ENCODE measurements at places on chromosomes 2 and 18. TPM values are rescaled to one million over a fixed set of nuclear protein-coding genes. Genes with fewer than 3 reads are reported as not detected.

SCN7A gene
- not detected for total RNA-seq

CYS1 gene
- total RNA-seq = not detected

ASXL3 gene
- total RNA-seq = not detected

IL1B gene
- 4.1 TPM for total RNA-seq

PDE6D gene
- total RNA-seq = 49.1 TPM

TP53I3 gene
- 114 TPM for total RNA-seq

RAB10 gene
- total RNA-seq = 93.3 TPM

KLHL30 gene
- total RNA-seq = not detected

DHRS9 gene
- not detected for total RNA-seq

SPEG gene
- 0.05 TPM for total RNA-seq

CHRNA1 gene
- 0.07 TPM for total RNA-seq

MAP2 gene
- total RNA-seq = 29.4 TPM

FBXO11 gene
- 21.9 TPM for total RNA-seq

BCL11A gene
- total RNA-seq = 0.13 TPM

ALPG gene
- 0.07 TPM for total RNA-seq

HJURP gene
- 22.9 TPM for total RNA-seq

RTTN gene
- 12.5 TPM for total RNA-seq

CCDC121 gene
- 1.8 TPM for total RNA-seq

ARHGEF4 gene
- total RNA-seq = not detected

FHL2 gene
- total RNA-seq = 97.3 TPM

ZNF396 gene
- not detected for total RNA-seq

IGFBP2 gene
- 248 TPM for total RNA-seq

CSRNP3 gene
- total RNA-seq = 0.05 TPM

FSIP2 gene
- 0.20 TPM for total RNA-seq

UGT1A5 gene
- not detected for total RNA-seq

TXNDC2 gene
- not detected for total RNA-seq

DYSF gene
- total RNA-seq = 212 TPM

AGXT gene
- not detected for total RNA-seq

GPD2 gene
- total RNA-seq = 46.2 TPM

ELOA2 gene
- total RNA-seq = not detected

CD8B gene
- total RNA-seq = not detected

SOWAHC gene
- total RNA-seq = 5.3 TPM

CTNNA2 gene
- not detected for total RNA-seq

RFTN2 gene
- total RNA-seq = 4.4 TPM

MARCO gene
- total RNA-seq = not detected

PFN4 gene
- total RNA-seq = not detected

SRD5A2 gene
- not detected for total RNA-seq

GMPPA gene
- total RNA-seq = 45.9 TPM

CRYGD gene
- total RNA-seq = not detected

UPP2 gene
- not detected for total RNA-seq

GCKR gene
- total RNA-seq = 3.7 TPM

POTEJ gene
- total RNA-seq = not detected

LHCGR gene
- not detected for total RNA-seq

ALLC gene
- total RNA-seq = not detected

PRKCE gene
- 105 TPM for total RNA-seq

TRIB2 gene
- 25.7 TPM for total RNA-seq

Data from mammary microvascular endothelial cell (primary cell).